Retina (tissue), 1 donor: ENCODE measurements at places on chromosomes 16 and 17.

- DNase-seq: peak; percentile 16
These were observed 22.2 kb upstream of the CDH15 start for GRCh38 chr16:89149386-89149785.

DNA sequence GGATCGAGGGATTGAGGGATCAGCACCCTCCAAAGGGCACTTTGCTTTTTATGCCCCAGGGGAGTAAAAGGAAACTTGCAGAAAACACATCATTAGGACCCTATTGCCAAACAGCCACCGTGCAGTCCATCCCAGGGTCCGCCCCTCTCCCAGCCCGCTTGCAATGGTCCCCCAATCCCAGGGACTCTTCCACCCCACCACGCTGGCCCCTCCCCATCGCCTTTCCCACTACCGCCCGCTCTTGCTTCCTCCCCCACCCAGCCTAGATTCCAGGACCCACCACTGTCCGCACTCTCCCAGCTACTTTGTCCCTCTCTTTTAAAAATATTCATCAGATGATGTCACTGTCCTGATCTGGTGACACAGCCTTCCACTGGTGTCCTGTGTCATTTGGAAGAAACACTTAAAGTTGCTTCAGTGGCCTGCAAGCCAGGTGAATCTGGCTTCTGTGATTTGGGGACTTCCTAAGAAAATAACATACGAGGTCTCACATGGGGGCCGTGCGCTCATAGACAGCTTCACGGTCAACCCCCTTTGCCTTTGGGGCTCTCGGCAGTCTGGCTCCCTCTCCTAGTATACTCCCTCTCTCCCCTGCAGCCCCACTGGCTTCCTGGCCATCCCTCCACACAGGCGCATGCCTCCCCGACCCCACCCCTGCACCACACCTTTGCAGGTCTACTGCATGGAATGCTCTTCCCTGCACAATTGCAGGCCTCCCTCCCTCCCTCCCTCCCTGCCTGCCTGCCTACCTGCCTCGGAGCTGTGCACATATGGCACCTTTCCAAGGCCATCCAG lies 127.9 kb downstream of the RBFOX3 start:
- DNase-seq: no peak

- peak; percentile 65 for DNase-seq
These were observed at the start of gene KREMEN2 for GRCh38 chr16:2963723-2964474. TSS of gene KREMEN2 (plus strand) at chr16:2964275. CDS start at chr16:2964521, 246 bp downstream.

- DNase-seq: no peak
These were observed 2.7 kb downstream of the WWOX start for GRCh38 chr16:78102122-78102660.

GRCh38 chr17:82090549-82091263 lies 7.3 kb downstream of the FASN start:
- no peak for DNase-seq
